ENCODE measurements at places on chromosomes 3 and 15. TPM values are rescaled to one million over a fixed set of nuclear protein-coding genes. Genes with fewer than 3 reads are reported as not detected.

DNA sequence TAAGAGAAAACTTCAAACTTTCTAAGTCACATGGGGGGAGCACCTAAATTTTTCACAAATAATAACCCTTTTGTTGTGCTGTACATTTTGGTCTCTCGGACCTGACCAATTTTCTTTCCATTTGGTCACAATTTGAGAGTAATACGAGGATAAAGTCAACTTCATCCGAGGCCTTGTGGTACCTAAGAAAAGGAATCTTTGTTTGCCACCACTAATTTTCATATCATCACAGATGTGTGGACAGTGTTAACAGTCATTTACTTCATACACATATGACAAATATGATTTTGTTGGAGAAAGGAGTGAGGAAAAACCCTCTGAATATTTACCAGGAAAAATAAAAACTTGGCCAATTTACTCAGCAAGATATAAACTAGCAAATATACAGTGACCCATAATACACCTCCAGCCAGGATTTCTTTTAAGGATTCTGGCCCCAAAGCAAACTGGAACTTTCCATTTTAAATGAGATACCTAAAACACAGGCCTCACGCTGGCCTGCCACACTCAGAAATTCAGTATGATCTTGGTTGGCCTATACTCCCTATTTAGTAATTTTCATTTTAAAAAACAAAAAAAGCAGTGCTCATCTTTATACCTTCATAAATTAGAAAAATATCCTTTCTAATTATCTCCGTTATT is 40.7 kb downstream of the VGLL4 start:
- no peak for DNase-seq

DNA sequence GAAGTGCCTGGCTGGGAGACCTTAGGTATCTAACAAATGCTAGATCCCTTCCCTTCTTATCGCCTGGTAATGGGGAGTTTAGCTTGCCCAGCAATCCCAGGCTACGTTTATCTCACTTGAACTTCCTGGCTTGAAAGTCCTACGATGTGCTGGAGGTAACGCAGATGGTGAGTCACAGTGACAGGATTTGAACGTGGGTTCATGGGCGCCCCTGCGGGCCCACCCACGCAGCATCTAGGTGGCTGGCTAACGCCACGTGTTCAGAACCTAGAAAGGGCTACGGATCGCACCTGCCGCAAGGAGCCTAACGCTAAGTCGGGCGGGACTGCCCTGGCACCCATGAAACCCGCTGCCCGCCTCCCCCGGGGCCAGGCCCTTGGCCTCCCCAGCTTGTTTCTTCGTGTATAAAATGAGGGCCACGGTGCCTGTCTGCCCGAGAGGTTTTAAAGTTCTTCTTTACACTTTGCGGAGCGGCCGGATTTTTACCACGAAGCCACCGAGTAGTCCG is 600 bp upstream of the USP3 start:
- DNase-seq: peak; percentile 94

- DNase-seq: no peak
Measured at GRCh38 chr3:61300006-61300380, 48.7 kb upstream of the FHIT start.

GRCh38 chr15:38144921-38145320 is 107.7 kb upstream of the SPRED1 start:
- no peak for DNase-seq

PEX5L gene
- total RNA-seq: 0.23 TPM

TM4SF18 gene
- not detected for total RNA-seq

GPR149 gene
- total RNA-seq: not detected

DNA sequence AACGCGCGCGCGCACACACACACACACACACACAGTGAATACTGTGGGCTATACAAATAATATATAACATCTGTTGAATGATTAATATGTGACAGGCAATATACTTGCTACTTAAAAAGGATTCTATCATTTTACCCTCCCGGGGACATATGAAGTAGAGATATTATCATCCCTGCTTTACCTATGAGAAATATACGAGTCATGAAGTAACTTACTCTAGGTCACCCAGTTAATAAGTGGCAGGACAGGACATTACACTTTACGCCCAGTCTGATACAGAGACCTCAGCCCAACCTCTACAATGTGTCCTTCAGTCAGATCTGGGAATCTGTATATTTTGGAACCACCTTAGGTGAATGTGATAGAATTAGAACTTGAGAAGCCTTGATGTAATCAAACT is 55.4 kb downstream of the CCDC54 start:
- no peak for DNase-seq

DNA sequence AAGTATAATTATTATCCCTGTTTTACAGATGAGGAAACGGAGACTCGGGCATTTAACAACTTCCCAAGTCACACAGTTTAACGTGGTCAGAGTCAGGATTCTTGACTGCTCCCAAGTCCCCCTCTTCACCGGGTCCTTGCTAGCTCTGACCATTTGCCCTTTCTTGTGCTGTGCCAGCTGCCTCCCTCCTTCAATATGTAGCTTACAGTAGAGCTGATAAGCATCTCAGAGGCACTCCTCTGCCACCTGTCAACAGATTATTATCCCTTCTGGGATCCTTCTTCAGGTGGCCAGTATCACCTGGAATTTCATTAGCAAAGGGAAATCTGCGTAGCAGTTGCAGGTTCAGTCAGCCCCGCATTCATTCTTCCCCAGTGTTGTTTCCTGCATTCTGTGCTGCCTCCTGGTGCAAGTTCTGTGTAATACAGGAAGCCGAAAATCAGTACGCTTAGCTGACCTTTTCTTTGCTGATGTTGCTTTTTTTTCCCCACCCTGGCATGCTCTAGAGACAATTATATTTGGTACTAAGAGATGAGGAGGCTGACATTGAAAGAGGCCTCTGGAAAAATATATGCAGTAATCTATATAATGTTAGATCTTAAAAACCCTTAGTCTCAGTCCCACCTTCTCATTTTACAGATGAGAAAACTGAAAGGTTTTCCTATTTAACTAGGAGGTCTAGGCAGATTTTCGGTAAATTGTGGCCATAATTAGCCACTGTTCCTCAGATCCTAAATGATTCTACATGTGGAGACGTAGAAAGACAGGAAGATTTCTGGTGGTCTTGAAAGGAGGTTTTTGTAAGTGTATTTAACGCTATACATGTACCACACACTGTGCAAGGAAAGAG is 24.8 kb downstream of the TMOD2 start:
- DNase-seq: peak; percentile 39

THSD4 gene
- total RNA-seq: not detected

TIMP4 gene
- total RNA-seq: 0.24 TPM

TP53BP1 gene
- total RNA-seq: 33.2 TPM

DNA sequence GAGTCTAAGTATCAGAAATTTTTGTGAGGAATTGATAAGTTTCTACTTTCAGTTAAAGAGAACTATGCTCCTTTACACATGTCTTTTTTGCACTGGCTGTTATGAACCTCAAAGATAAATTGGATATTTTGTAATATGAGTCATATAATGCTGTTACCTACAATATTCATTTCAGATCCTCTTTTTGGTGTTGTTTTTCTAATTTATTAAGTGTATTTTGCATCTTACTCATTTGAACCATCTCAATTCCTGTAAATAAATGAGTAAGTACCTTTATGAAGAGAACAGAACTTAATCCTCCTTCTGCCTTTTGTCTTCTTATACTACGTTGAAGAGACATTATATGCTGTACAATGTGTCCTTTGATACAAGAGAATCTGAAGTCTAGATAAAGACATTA is 74.4 kb downstream of the ZIC1 start:
- DNase-seq: no peak

All from activated T-cell treated with anti-CD3 and anti-CD28 coated beads, Interleukin-2, amount 50 U/mL, for 72 hours (primary cell).